ENCODE measurements at places on chromosomes 6 and 20.

DNA sequence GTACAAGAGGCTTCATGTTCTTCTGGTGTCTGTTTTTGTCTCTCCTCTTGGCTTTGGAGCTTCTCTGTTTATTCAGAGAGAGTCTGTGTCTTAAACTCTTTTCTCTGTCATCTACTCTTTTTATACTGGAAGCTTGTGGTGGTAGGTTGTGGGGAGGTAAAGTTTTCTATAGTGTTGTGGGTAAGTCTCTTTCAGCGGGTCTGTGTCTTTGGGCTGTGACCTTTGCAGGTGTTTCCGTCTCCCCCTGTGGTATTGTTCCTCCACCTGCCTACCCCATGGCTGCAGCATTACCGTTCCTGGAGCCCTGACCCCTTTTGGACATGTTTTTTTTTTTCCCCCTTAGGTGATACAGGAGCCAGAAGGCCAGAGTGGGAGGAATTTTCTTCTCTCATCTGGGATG, 37.9 kb upstream of the FERMT1 start:
- DNase-seq, result no peak

DNA sequence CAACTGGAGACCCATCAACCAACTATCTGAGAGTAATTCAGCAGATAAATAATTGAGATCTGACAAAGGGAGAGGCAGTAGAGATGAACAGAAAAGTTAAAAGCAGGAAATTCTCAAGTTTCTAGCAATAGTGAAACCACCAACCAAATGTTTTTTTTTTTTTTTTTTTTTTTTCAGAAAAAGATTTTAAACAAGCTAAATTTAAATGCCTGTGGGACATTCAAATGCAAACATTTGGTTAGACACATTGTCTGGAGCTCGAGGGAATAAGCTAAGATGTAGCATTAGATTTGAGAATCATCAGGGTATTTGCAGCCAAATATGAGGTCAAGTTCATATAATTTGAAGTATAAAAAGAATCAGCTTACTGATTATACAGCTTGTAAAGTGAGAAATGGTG, 16.4 kb downstream of the RANBP9 start:
- DNase-seq, result no peak

GRCh38 chr6:56243518-56244070, 3.8 kb downstream of the COL21A1 start:
- no peak for DNase-seq

DNA sequence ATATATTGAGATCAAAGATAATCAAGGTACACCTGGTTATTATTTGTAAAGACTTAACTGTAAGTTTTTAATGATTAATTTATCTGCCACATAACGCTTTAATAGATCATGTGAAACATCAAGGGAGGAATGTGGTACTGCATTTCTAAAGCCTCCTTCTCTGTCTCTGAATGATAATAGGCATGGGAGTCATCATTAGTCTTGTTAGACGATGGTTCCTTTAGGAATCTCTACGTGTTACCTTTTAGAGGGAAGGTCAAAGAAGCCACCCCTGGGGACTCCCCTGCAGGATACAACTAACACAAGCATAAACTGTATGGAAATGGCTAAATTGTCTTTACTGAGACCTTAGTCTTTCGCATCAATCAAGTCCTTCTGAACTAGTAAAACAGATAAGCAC, 173.6 kb upstream of the MCHR2 start:
- no peak for DNase-seq

GRCh38 chr6:50116797-50117542, 67.2 kb upstream of the DEFB112 start:
- no peak for DNase-seq

GRCh38 chr6:128841518-128841917, 41.4 kb upstream of the LAMA2 start:
- DNase-seq, result no peak

- DNase-seq, result no peak
Measured at GRCh38 chr6:152225241-152225934, 411.8 kb downstream of the SYNE1 start.

- no peak for DNase-seq
Measured at GRCh38 chr6:105587349-105588122, 184.7 kb upstream of the PREP start.

- DNase-seq, result no peak
Measured at GRCh38 chr20:12201289-12201991, 283.7 kb downstream of the BTBD3 start.

DNA sequence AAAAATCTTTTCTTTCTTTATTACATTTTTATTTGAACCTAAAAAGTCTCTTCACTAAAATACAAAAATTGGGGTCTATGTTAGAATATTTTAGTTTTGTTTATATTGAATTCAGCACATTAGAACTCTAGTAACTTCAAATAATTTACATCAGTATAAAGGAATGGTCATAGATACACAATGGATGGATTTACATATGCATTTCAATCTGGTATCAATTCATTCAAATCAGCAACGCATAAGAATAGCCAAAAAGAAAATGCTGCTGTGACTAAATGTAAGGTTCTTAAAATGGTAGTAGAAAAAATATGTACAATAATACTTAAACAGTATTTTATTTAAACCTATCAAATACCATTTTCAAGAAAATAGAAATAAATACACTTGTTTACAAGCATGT, 47.6 kb upstream of the MANEA start:
- no peak for DNase-seq

DNA sequence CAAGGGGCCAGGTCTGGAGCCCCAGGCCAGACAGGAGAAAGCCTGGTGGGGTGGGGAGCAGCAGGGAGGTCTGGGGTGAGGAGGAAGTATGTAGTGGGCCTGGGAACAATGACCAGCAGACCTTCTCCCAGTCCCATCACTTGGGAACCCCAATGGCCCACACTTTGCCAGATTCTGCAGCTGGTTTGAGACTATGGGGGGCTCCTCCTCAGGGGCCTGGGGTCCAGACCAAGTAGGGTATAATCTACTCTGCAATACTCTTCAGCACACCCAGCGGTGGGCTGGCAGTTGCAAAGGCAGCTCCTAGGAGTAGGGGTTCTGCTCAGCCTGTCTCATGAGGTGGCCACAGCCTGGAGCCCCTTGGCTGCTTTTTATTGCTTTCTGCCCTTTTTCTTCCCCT, 52.8 kb downstream of the NPEPL1 start:
- no peak for DNase-seq

DNA sequence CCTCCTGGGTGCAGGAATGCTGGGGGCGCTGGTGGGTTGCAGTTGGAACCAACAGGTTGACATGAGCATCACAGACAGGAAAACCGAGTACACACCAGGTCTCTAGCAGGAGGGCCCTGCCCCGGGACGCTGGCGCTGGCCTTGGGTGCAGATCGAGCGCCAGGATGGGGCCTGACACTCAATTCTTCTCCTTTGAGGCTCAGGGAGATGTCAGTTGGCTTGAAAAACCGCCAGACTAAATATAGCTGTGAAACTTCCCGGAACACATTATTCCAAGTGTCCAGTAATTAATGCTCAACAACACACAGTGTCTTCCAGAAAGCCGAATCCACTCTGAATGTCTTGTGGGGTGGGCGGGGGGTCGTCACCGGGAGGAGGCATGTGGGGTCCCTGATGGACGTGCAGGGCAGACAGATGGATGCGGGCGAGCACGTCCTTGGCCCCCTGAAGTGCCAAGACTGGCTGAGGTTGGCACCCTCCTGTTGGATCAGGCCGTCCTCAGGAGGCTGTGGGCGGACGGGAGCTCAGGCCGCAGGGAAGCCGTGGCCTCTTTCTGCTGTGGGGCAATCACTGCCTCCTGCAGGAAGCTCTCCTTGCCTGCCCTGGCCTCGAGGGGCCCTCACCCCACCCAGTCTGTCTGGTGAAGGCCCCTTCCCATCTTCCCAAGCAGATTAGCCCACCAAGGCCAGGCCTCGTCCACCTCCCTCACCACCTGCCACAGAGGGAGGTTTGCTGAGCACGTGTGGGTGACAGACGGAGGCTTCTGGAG, 19.4 kb upstream of the GATA5 start:
- no peak for DNase-seq

GRCh38 chr6:43608807-43609206, 20.3 kb downstream of the GTPBP2 start:
- DNase-seq, result no peak

DNA sequence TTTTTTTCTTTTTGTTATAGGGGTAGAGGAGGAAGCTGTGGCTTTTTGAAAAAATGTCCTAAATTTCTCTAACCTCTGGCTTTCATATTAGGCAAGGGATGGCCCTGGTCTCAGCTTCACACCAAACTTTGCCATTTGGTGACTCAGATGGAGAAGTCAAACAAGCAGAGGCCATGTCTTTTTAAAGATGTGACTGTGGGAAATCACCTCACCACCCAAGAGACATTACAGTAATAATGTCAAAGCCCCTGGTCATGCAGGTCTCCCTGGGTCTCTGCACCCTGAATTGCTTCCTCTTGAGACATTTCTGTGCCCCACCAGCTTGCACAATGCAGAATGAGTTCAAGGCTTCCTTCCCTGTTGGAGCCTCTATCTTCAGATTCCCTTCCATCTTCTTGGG, 39.5 kb upstream of the ADGRF5 start:
- no peak for DNase-seq

DNA sequence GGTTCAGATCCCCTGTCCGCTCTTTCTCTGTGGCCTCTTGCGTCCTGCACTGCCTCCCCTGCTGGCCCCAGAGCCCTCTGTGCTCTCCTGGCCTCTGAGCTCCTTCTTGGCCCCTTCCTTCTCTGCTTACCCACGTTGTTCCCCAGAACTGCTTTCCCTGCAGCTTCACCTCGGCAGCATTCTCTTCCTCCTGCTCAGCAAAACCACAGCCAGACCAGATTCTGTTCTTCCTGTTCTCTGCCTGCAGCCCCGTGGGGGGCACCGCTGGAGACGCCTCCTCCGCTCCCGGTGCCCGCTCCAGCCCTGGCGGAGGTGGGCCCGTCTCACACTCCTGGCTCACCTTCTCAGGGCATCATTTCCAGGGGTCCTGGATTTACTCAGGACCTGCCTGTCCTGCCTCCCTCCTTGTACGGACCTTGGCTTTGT, 59.7 kb downstream of the TCP11 start:
- DNase-seq, result no peak
